GM04503 (cell line): ENCODE measurements at places on chromosomes 7 and 10.

DNA sequence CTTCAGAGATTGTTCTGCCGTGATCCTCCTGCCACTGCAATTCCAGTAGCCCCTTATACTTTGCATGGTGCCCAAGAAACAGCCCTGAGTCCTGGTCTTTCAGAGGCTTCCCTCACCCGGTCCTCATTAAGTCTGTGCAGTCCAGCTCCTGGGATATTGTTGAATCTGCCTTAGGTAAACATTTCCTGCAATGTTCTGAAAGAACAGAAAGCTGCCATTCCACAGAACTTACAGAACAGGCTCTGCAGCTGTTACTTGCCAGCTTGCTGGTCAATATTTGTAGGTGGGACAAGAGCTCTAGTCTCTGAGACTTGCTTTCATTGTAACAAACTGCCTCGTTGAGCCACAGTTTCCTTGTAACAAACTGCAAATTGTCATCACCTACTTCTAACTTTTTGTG lies 115.0 kb upstream of the KIF5B start:
- DNase-seq, result no peak

DNA sequence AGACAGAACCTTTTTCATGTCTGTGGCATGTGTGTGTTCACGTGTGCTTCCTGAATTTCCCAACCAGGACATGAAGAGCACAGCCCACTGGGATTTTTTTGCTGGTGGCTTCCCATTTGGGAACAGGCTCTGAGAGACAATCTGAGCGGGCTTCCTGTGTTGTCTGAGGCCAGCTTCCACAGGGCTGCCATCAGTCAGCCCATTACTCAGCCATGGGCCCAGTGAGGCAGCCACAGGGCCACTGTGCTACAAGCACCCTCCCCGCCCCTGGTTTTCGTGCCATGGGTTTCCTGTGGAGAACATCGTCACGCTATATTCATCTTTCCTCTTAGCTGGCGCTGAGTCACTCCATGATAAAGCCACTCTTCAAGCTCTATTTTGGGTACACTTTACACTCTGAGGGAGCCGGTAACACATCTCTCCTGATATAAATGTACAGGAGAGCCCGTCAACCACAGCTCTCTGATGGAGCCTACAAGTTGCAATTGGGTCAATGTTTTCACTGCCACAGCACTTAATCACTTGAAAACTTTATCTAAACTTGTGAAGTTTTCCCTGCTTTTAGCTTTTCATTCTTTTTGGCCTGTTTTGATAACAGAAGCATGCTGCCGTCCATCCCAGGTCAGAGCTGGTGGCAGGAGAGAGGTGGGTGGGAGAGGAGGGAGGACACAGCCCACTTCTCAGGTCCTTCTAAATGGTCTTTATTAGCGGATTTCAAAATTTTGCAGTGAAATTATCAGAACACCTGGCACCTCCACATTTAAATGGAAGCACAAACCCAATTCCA lies 96.9 kb downstream of the HIPK2 start:
- DNase-seq, result peak; percentile 87

DNA sequence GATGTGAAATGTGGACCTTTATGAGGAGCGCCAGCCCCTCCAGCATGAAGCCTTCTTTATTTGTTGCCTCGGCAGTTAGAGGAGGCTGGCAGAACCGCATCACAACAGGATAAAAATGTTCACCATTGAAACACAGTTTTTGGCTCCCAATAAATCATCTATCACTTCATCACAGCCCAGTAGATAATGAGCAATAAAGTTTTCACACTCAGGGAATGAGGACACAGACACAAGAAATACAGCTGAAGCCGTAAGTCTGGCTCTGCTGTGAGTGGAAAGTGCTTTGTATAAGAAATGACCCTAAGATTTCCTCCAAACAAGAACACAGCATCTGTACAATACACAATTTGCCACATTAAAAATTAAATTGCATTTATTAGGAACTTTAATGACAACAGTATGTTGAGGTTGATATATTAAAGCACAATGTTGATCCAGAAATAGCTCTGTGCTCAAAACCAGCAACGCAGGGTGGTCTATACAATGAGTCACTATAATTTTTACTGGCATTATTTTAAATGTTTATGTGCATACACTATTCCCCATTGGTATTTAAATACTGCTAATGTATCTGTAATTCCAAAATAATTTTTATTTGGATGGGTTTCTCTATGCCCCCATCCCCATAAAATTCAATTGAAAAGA lies 301.8 kb upstream of the MGMT start:
- DNase-seq, result no peak

GRCh38 chr10:61283066-61283465 lies 170.1 kb downstream of the TMEM26 start:
- DNase-seq, result no peak

DNA sequence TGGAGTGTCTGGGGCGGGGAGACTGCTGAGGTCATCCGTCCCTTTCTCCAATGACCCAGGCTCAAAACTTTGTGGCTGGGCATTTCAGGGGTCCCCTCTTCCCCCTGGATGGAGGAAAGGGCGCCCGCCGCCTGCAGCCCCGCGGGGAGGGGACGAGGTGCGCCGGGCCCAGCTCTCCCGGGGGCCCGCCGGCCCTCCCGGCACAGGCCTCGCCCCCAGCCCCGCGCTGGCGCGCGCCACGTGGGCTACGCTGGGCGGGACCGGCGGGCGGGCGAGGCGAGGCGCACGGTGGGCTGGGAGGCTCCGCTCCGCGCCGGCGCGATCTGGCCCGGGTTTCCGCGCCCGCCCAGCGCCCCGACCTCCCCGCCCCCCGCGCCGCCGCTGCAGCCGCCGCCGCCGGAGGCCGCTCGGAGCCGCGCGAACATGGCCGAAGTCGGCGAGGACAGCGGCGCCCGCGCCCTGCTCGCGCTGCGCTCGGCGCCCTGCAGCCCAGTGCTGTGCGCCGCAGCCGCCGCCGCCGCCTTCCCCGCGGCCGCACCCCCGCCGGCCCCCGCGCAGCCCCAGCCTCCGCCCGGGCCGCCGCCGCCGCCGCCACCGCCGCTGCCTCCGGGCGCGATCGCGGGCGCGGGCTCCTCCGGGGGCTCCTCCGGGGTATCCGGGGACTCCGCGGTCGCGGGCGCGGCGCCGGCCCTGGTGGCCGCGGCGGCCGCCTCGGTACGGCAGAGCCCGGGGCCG lies at the start of gene FOXK1:
Gene FOXK1 (plus strand): TSS at position 410 of the 735 bp plus-strand sequence. CDS start 14 bp downstream, at position 424.
- DNase-seq, result no peak

DNA sequence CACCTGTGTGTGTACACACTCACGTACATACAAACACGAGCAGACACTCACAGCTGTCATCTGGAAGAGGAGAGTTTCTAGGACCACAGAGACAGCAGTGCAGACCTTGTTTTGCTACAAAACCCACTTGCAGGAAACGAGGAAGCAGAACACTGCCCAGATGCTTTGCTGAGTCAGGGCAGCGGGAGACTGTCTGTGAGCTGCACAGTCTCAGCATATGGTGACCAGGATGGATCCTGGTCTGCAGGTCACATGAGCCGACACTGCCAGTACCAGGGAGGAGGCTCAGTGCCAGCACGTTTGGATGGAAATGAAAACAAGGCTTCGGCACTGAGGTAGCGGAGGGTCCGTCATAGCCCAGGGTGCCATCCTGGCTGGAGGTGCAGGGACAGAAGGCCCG lies 117.6 kb upstream of the DPP6 start:
- no peak for DNase-seq

- DNase-seq, result peak; percentile 19
Measured at GRCh38 chr7:43925984-43926797, at the start of gene UBE2D4. Gene UBE2D4 (plus strand): TSS chr7:43926436. CDS start chr7:43926533, 97 bp downstream.

- no peak for DNase-seq
Measured at GRCh38 chr10:104016661-104017060, 49.7 kb downstream of the SLK start.

DNA sequence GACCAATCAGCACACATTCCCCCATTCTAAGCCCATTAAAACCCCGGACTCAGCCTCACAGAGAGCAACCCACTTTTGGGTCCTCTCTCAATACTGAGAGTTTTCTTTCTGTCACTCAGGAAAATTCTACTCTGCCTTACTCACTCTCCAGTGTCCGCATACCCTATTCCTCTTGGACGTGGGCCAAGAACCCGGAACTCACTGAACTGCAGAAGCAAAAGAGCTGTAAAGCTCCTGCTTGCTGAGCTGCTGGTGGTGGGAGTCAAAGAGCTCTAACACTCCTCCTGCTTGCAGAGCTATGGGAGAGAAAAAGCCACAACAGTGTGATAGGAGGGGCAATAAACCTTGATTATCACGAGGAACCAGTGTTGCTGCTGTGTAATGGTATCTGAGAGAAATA lies 386.9 kb downstream of the POM121L12 start:
- no peak for DNase-seq
